ENCODE measurements at places on chromosomes 3 and 15. TPM values are rescaled to one million over a fixed set of nuclear protein-coding genes. Genes with fewer than 3 reads are reported as not detected.
A peak's percentile ranks its signal among the peaks of the same experiment; 100 is the strongest.

GRCh38 chr15:24976932-24977331, 22.1 kb downstream of the SNRPN start:
- peak; percentile 13 for DNase-seq

DNA sequence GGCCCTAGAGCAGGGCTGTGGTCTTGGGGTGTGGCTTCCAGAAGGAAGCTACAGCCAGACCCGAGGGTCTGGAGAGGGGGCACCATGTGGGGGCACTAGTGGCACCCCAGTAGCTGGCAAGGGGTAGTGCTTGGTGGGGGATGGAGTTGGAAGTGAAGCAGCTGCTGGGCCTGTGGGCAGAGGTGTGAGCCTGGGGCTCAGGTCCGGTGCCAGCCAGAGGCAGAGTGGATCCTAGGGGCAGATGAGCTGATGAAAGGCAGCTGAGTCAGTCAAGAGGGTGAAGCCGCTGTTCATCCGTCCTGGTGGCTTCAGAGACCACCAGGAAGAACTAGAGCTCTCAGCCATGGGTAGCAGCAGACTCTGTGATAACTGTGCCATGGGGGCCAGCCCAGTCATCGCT, 172.6 kb downstream of the TBC1D2B start:
- DNase-seq: no peak

DNA sequence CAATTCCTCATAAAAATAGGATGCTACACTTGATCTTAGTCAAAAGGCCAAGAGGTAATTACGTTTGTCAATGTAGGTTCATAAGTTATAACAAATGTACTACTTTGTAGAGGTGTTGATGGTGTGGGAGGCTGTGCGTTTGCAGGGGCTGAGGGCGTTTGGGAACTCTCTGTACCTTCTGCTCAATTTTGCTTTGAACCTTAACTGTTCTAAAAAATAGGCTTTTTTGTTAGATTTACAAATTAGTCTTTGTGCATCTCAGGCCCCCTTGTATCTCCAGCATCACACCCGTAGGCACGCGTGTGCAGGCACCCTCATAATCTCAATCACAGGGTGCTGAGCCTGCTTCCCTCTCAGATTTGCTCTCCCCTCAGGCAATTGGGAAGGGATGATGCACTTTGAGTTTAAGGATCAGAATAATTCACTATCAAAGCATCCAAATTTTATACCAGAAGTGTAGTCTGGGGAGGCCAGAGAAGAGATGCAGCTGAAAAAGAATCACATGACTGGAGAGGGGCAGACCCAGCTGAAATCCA, 36.1 kb upstream of the STRIT1 start:
- DNase-seq: no peak

GRCh38 chr15:78541744-78542034, 1.4 kb downstream of the PSMA4 start:
- DNase-seq: no peak

- DNase-seq: no peak
Observed at GRCh38 chr3:2568156-2568555, 469.5 kb downstream of the CNTN4 start.

- DNase-seq: no peak
Observed at GRCh38 chr15:96416218-96416933, 85.9 kb downstream of the NR2F2 start.

GRCh38 chr3:171462224-171462623, 2.0 kb upstream of the TNIK start:
- no peak for DNase-seq

DNA sequence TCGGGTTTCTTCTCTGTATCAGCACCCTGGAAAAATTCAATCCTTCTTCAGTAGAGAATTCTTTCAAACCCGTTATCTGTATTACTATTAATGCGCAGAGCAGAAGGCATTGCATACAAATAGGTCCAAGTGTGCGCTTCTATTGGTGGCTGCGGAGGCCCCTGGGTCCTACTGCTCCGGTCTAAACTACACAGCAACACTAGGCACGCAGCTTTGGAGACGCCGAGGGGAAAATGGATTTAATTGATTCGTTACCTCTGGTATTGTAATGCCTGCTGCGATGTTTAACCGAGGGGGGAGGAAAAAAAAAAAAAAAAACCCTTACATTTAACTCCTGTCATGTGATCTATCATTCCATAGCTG, at the start of gene ROBO1:
TSS of gene ROBO1 (minus strand) at position 94 of the 363 bp plus-strand sequence.
- no peak for DNase-seq

DNA sequence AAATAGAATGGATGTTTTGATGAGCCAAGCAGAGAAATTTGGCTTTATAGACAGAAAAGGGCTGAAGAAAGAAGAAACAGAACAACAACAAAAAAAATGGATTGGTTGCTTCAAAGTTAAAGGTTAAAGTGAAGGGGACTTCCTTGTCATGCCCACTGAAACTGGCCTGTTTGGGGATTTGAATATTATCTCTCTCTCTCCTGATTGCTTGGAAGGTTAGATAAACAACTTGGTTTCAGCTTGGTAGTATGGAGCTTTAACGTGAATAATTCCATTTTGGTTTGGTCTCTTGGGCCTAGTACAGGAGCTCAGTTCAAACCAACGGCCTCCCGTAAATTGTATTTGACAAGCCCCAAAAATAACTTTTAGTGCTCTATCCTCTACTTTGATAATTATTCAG, 70.8 kb upstream of the MBNL1 start:
- no peak for DNase-seq

DNA sequence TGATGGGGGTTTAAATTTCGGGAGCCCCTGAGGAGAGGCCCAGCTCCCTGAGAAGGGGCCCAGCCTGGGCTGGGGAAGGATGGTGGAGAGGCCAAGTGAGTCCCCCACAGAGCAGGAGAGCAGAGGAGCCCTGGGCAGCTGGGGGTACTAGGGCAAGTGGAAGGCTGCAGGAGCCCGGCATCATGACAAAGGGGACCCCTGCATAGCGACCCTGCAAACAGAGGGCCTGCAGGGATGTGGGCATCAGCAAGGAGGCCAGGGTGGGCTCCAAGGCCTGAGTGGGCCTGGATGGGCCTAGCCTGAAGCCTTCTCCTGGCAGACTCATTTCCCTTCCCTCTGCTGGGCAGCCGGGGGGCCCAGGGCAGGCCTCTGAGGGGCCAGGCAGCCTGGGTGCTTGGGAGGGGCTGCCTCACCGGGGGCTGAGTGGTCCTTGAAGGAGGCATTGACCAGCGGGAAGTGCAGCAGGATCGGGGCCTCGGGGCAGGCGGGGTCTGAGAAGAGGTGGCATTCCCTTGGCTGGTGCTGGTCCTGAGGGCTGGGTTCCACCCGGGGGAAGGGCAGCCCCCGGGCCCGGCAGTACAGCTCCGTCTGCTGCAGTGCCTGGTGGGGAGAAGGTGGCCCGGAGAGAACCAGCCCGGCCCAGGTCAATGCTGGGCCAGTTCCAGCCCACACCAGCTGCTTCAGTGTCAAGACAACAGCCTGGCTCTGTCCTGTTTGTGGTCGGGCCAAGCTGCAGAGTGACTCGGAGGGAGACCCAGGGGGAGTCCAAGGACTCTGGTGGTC, 24.7 kb downstream of the PLA2G4D start:
- DNase-seq: no peak

- peak; percentile 91 for DNase-seq
Observed at GRCh38 chr15:89998141-89998661, 2.9 kb upstream of the ZNF710 start.

DNA sequence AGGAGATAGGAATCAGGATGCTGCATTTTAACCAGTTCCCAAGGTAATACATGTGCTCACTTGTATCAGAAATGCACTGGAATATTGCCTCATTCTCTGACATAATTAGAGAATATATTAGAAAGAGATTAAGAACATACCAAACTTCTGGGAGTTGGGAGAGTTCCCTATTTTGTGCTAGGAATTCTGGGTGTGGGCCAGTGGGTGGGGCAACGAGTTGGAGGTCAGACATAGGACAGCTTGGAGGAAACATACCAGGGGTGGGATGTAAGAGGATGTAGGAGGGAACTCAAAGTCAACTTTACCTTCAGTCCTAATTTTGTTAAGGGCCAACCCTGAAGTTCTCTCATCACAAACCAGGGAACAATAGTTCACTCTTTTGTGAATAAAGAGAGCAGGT, 83.6 kb downstream of the SLC7A14 start:
- DNase-seq: peak; percentile 47

DNA sequence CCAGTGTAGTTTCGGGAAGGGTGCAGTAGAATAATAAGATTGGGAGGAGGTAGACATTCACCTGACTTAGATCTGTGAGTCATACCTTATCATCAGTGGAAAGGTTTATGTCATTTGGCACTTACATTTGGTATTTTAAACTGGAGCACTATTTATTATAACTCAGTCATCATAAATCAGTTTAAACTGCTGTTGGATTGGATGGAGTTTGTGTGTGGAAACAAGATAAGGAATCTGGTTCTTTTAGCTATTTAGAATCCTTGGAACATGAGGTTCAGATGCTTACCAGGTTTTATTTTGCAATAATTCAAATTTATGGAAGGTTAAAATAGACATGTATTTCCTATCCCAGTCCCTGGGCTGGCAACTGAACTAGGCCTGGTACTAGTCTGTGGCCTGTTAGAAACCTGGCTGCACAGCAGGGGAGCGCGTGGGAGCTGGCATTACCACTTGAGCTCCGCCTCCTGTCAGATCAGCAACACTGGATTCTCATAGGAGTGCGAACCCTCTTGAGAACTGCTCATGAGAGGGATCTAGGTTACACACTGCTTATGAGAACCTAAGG, 34.5 kb downstream of the ZFAND6 start:
- peak; percentile 70 for DNase-seq

DNA sequence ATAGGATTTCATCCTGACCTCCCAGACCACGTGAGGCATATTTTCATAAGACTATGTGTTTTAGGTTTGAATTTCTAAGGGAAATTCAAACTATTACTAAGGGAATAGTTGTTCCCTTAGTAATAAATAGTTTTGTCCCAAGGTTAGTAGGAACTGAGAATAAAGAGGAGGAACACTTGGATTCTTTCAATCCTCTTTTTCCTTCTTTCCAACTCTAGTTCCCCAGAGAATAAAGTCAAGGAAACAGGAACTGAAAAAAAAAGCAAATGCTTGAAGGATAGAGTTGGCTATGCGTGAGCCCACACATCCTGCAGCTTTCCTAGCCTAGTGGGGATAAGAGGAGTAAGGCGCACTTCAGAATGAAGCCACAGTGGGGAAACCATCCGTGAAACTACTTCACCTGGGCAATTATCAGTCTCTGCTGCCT, 312.1 kb upstream of the TGFBR2 start:
- DNase-seq: no peak

HOMER2 gene
- 75.3 TPM for total RNA-seq

NEIL1 gene
- 6.1 TPM for total RNA-seq

PCLAF gene
- total RNA-seq: 3.2 TPM

LTK gene
- total RNA-seq: not detected

PSTPIP1 gene
- not detected for total RNA-seq

CD86 gene
- total RNA-seq: not detected

AMT gene
- 2.2 TPM for total RNA-seq

Data from bronchial epithelial cell (primary cell).